Immature natural killer cell (primary cell): ENCODE measurements at places on chromosomes 2 and 18.

DNA sequence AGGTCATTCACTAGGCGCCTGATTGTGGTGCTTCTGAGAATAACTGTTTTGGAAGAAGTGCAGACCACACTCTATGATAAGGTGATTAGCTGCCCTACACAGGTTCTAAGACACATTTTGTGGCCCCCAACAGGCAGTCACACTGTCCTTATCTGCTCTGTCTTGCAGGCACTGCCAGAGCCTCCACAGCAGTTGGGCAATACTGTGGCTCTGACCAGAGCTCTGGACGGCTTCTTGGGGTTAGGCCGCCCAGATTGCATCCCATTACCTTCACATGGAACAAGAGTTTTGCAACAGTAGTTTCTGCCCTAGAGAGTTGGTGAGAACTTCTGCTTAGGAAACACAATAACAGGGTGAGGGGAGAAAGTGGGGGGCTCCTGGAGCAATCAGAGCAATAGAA lies 22.7 kb downstream of the RUFY4 start:
- DNase-seq: no peak
- no peaks in the 10 kb centered on the region for H3K4me1 ChIP-seq
- no peak overlapping the region for H3K27ac ChIP-seq
- H3K4me3 ChIP-seq: no peak overlapping the region
- no peaks in the 10 kb centered on the region for H3K36me3 ChIP-seq

DNA sequence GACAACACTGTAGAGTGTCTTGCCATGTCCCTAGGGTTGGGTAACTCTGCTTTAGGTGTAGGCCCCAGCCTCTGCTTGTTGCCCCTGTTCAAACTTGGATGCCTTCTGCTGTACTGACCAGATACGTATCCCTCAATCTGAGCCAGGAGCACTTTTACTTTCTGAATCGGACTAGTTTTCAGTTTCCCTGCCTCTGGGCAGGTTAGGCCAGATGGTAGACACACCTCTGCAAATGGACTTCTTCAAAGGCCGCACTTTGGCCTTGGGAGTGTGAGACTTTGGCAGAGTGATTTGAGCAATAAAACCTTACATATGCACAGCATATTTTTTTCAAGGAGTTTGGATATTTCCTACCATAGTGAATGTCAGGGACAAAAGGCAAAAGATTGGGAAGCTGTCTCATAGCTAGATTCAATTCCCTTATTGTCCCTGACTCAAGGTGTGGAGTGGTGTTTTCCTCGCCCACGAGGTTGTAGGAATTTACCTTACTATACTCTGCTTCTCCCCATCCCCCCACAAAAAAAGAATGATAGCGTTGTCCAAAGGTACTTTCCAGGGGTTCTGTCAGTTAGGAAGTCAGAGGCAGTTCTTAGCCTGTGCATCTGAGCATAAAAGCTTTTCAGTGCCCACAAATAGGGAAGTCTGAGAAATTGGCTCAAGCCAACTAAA lies 15.3 kb upstream of the PARD3B start:
- no peak overlapping the region for H3K27ac ChIP-seq
- no peaks in the 10 kb centered on the region for H3K27me3 ChIP-seq
- DNase-seq: no peak
- H3K4me1 ChIP-seq: no peaks in the 10 kb centered on the region

DNA sequence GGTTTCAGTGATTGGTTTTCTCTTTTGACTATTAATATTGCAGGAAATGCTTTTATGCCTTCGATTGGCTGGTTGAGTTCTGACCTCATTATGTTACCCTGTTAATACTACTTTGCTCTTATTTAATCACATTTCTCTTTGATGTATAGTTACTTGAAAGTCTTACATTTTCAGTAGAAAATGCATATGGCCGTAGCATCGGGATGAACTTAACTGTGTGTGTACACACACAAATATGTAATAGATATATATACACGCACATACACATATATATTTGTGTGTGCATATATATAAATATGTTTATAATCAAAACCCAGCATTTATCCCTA lies 1.6 kb downstream of the EPC2 start:
- H3K27me3 ChIP-seq: peaks cover 3% of the 10 kb centered on the region
- DNase-seq: no peak
- peaks cover 38% of the 10 kb centered on the region for H3K4me1 ChIP-seq
- no peaks in the 10 kb centered on the region for H3K36me3 ChIP-seq
- H3K27ac ChIP-seq: peak overlapping the region; percentile 96

GRCh38 chr2:179005976-179006375 lies 44.0 kb downstream of the CCDC141 start:
- no peaks in the 10 kb centered on the region for H3K4me1 ChIP-seq
- no peak overlapping the region for H3K27ac ChIP-seq
- H3K4me3 ChIP-seq: no peak overlapping the region
- no peak for DNase-seq

GRCh38 chr2:8125741-8126711 lies 555.8 kb upstream of the ID2 start:
- H3K4me3 ChIP-seq: no peak overlapping the region
- peaks cover 5% of the 10 kb centered on the region for H3K36me3 ChIP-seq
- no peaks in the 10 kb centered on the region for H3K27me3 ChIP-seq
- no peak overlapping the region for H3K27ac ChIP-seq
- no peak for DNase-seq

DNA sequence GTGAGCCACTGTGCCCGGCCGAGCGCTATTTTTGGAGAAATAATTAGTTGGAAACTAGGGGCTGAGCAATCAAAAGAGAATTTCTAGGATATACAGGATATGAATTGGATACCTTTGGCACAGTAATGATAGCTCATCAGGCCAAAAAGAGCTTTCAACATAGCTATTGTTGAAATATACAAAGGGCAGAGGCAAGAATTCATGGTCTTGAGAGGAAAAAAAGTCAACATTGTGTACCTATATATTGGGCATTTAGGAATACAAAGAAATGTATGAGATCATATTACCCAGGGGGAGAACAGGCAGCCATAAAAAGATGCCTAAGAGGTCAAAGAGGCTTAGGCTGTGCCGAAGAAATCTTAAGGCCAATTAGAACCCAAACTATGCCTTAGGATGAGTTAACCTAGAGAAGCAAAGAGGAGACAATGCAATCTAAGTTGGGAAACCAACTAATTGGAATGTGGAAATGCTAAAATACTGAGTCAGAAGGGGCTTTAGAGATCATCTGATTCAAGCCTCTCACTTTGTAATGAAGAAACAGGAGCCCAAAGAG lies 99.0 kb downstream of the RBBP8 start:
- H3K4me3 ChIP-seq: no peak overlapping the region
- peaks cover 10% of the 10 kb centered on the region for H3K4me1 ChIP-seq
- H3K27me3 ChIP-seq: no peaks in the 10 kb centered on the region
- no peak overlapping the region for H3K27ac ChIP-seq
- no peaks in the 10 kb centered on the region for H3K36me3 ChIP-seq

DNA sequence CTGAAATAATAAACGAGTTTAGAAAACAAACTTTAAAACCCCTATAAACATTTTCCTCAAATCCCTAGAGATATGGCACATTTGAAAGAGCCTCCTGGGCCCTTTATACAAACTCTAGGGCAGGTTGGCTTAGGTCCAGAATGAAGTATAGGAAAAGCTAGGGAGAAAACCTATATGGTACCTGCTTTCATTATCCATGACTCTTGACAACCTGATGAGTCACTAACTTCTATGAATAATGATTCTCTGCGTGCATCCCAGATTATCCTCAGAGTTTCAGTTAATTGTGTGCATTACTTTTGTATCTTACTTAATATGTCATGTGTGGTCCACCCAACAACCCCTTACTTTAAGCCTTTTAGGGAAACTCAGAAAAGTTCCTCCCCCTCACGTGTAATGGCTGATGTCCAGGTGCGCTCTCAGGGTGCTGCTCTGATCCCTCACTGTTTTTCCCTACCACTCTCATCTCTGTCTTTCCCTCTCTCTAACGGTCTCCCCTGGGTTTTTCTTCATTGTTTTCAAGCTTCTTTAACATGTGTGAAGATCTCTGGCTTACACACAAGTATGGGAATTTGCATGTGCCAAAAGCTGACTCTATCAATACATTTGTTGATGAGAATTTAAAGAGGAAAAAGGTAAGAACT lies 78.5 kb downstream of the LRP1B start:
- no peaks in the 10 kb centered on the region for H3K36me3 ChIP-seq
- H3K4me3 ChIP-seq: no peak overlapping the region
- no peak for DNase-seq
- H3K27ac ChIP-seq: no peak overlapping the region

DNA sequence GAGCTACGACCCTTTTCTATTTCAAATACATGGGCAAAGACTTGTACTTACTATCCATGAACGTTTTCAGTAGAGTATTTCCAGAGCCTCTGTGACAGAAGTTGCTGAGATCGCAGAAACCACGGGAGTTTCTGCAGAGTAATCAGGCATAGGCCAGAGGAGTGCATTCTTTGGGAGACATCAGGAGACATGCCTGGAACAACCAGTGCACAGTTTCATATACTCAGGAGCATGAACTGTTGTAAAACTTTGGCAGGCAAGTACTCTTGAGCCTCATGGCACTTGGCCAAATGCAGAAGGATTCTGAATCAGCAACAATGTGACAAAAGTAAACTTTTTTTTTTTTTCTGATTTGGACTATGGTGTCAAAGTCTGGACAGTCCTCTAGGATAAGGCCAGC lies 307.1 kb downstream of the GRB14 start:
- DNase-seq: no peak
- no peaks in the 10 kb centered on the region for H3K27me3 ChIP-seq
- H3K36me3 ChIP-seq: no peaks in the 10 kb centered on the region
- H3K4me1 ChIP-seq: no peaks in the 10 kb centered on the region
- no peak overlapping the region for H3K27ac ChIP-seq

DNA sequence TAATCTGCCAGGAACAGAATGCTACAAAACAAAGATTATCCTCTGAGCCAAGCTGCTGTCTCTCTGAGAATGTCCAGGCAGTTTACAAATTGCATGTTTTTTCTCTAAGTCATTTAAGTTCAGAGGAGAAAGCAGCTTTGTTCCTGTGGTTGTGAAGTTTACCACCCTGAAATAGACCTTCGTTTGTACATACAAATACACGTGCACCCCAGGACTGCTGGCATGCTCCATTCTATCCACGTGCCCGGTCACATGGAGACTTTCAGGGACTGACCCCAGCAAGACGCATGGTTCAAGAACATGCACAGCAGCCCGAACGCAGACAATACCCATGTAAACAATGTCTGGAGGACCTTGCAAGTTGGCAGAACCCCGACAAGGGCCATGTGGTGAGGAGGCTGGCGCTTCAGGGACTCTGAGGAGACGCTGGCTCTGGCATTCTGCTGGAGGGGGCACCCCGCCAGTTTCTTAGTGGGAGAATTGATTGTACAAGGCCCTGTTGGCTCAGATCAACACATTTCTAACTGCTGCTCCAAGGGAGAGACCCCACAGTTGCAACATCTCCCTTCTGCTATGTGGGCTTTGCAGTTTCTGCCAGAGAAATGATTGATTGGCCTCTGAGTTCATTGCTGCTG lies 33.3 kb downstream of the FAM178B start:
- H3K27ac ChIP-seq: no peak overlapping the region
- no peak for DNase-seq
- no peak overlapping the region for H3K4me3 ChIP-seq
- no peaks in the 10 kb centered on the region for H3K36me3 ChIP-seq
- H3K4me1 ChIP-seq: peaks cover 23% of the 10 kb centered on the region
- no peaks in the 10 kb centered on the region for H3K27me3 ChIP-seq

DNA sequence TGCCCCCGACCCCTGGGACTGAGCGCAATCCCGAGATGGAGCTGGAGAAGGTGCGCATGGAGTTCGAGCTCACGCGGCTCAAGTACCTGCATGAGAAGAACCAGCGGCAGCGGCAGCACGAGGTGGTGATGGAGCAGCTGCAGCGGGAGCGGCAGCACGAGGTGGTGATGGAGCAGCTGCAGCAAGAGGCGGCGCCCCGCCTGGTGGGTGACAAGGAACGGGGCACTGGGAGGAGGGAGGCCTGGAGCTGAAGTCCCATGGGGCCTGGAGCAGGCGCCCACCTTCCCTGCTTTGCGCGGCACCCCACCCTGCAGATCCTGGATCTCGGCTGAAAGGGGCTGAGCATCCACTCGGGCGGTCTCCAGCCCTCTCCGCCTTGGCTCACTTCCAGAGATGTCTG lies 1.2 kb downstream of the TMEM247 start:
- H3K36me3 ChIP-seq: no peaks in the 10 kb centered on the region
- H3K27ac ChIP-seq: no peak overlapping the region
- no peak overlapping the region for H3K4me3 ChIP-seq
- H3K4me1 ChIP-seq: peaks cover 22% of the 10 kb centered on the region
- H3K27me3 ChIP-seq: peaks cover 2% of the 10 kb centered on the region
- DNase-seq: no peak

DNA sequence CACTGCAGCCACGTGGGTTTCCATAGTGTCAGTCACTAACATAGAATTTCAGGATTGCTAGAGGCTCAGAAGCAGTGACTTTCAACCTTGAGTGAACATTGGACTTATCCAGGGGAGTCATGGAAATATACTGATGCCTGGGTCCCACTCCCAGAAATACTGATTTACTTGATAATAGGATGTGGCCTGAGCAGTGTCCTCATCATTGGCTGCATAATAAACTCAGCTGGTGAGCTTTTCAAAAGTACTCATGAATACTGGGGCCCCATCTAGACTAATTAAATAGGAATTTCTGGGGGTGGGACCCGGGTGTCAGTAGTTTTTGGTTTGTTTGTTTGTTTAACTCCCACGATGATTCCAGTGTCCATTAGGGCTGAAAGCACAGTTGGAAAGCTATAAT lies 141.4 kb downstream of the COL4A4 start:
- H3K4me3 ChIP-seq: no peak overlapping the region
- no peak for DNase-seq
- H3K27me3 ChIP-seq: no peaks in the 10 kb centered on the region
- H3K36me3 ChIP-seq: no peaks in the 10 kb centered on the region
- H3K27ac ChIP-seq: no peak overlapping the region
- no peaks in the 10 kb centered on the region for H3K4me1 ChIP-seq

DNA sequence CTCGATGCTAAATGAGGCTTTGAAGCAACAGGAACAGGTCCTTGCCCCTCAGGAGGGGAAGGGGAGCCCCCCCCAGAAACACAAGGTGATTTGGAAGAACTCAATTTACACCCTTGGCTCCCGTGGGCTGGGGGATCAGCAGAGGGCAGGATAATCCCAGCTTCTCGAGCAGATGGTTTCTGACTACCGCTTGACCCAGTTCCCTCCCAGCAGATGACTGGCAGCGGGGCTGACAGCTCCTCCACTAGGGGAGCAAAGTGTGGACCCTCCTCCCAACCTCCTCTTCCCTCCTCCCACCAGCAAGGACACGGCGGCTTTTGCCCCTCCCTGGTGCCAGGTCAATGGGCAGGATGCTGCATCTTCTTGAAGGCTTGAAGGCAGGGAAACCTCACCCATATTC lies 3.5 kb upstream of the INHBB start:
- H3K36me3 ChIP-seq: no peaks in the 10 kb centered on the region
- H3K27ac ChIP-seq: no peak overlapping the region
- H3K4me1 ChIP-seq: peaks cover 19% of the 10 kb centered on the region

DNA sequence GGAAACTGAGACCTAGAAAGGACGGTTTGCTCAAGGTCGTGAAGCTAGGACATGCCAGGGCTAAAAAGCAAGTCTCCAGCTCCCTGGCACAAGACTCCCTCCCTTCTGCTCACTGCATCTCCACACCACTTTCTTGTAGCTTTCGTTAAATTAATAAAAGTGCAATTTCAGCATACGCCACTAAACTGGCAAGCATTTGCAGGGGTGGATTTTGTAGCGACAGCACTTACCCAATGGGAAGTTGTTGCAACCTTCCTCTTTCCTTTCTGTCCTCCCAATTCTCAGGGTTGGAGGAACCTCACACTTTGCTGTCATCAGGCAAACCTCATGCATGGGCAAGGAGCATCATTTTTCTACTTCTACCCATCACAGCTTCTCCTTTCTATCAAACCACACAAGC lies 7.4 kb upstream of the RHOB start:
- peaks cover 6% of the 10 kb centered on the region for H3K27me3 ChIP-seq
- peak overlapping the region; percentile 59 for H3K27ac ChIP-seq
- DNase-seq: no peak
- no peaks in the 10 kb centered on the region for H3K4me1 ChIP-seq
